ENCODE measurements at places on chromosomes 4 and X. TPM values are rescaled to one million over a fixed set of nuclear protein-coding genes. Genes with fewer than 3 reads are reported as not detected.

- peaks cover 11% of the 10 kb centered on the region for H3K4me1 ChIP-seq
- no peaks in the 10 kb centered on the region for H3K27me3 ChIP-seq
- H3K4me3 ChIP-seq = no peak overlapping the region
- no peak overlapping the region for H3K27ac ChIP-seq
- no peaks in the 10 kb centered on the region for H3K36me3 ChIP-seq
Measured at GRCh38 chr4:244471-244870, 60.8 kb downstream of the ZNF732 start.

Gene CXCL5
- not detected for total RNA-seq

- H3K27ac ChIP-seq = no peak overlapping the region
- no peaks in the 10 kb centered on the region for H3K4me1 ChIP-seq
- no peak for DNase-seq
- no peak overlapping the region for H3K4me3 ChIP-seq
- no peaks in the 10 kb centered on the region for H3K36me3 ChIP-seq
Measured at GRCh38 chrX:151564035-151564434, 560 bp downstream of the PASD1 start.

Gene AKAP14
- total RNA-seq = not detected

Gene MAGEC3
- not detected for total RNA-seq

Gene NDP
- total RNA-seq = not detected

DNA sequence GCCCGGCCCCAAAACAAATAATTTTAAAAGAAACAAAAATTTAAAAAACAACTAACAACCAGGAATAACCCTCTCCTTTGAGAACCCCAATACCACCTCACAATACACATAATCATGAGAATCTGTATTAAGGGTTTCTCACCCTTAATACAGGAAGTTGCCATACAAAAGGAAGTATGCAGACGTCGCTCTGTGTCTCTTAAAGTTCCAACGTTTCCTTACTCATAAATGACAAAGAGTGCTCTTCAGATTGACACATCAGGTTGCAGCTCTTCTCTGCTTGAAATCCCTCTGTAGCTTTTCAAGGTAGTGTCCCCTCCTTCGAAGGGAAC, 73.9 kb upstream of the IRF2 start:
- H3K27me3 ChIP-seq = no peaks in the 10 kb centered on the region
- H3K4me3 ChIP-seq = no peak overlapping the region
- no peak for DNase-seq
- no peaks in the 10 kb centered on the region for H3K4me1 ChIP-seq
- H3K27ac ChIP-seq = no peak overlapping the region

Gene TEX11
- not detected for total RNA-seq

Gene CT45A3
- total RNA-seq = not detected

- H3K4me3 ChIP-seq = no peak overlapping the region
- H3K36me3 ChIP-seq = no peaks in the 10 kb centered on the region
- no peak overlapping the region for H3K27ac ChIP-seq
- no peak for DNase-seq
- H3K4me1 ChIP-seq = no peaks in the 10 kb centered on the region
Measured at GRCh38 chrX:153620576-153620975, 21.6 kb upstream of the CCNQ start.

GRCh38 chr4:15270201-15270600, 157.6 kb upstream of the C1QTNF7 start:
- H3K27ac ChIP-seq = no peak overlapping the region
- no peaks in the 10 kb centered on the region for H3K27me3 ChIP-seq
- DNase-seq = no peak
- no peaks in the 10 kb centered on the region for H3K36me3 ChIP-seq
- H3K4me3 ChIP-seq = no peak overlapping the region

GRCh38 chr4:141727420-141727819, 91.0 kb downstream of the IL15 start:
- H3K27ac ChIP-seq = no peak overlapping the region
- no peaks in the 10 kb centered on the region for H3K36me3 ChIP-seq
- DNase-seq = no peak
- no peaks in the 10 kb centered on the region for H3K4me1 ChIP-seq
- H3K27me3 ChIP-seq = no peaks in the 10 kb centered on the region
- no peak overlapping the region for H3K4me3 ChIP-seq

DNA sequence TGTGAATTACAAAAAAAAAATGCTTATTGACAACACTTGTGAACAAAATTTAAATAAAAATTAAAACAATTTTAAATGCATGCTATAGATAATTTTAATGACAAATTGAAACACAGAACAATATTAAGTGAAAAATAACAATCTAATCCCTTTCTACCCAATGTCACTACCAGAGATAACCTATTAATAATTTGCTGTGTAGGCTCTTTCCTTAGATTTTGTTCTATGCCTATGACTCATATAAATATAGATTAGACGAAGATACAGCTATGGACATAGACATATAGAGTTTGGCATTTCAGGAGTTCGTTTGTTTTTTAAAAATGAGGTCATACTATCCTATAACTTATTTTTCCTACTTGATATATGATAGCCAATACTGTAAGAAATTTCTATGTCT, 18.1 kb downstream of the PLAC8 start:
- no peaks in the 10 kb centered on the region for H3K36me3 ChIP-seq
- H3K4me3 ChIP-seq = no peak overlapping the region
- no peak for DNase-seq
- H3K4me1 ChIP-seq = no peaks in the 10 kb centered on the region
- no peaks in the 10 kb centered on the region for H3K27me3 ChIP-seq

DNA sequence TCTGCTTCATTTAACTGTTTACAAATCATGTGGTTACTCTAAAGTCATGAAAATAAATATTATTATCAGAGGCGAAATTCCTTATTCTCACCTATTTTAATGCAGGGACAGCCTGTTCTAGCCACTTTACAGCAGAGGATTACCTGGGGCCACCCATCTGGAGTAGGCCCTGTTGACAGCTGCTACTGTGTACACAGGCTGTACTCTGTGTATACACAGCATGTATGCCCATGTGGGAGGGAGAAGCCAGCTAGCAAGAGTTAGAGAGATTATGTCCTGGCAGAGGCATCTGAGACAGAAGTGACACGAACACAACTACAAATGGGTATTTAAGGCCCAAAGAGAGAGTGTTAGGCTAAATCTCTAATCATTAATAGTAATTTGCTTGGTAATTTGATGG, 62.1 kb downstream of the GPRIN3 start:
- no peaks in the 10 kb centered on the region for H3K27me3 ChIP-seq
- no peaks in the 10 kb centered on the region for H3K4me1 ChIP-seq
- H3K36me3 ChIP-seq = no peaks in the 10 kb centered on the region
- H3K4me3 ChIP-seq = no peak overlapping the region
- no peak overlapping the region for H3K27ac ChIP-seq

Gene CXCL13
- total RNA-seq = not detected

GRCh38 chrX:31981546-31982062, 909.8 kb upstream of the FTHL17 start:
- no peak overlapping the region for H3K4me3 ChIP-seq
- H3K4me1 ChIP-seq = no peaks in the 10 kb centered on the region

Gene CABS1
- total RNA-seq = not detected

GRCh38 chrX:5870238-5870637, 358.4 kb downstream of the NLGN4X start:
- no peak for DNase-seq
- H3K27me3 ChIP-seq = no peaks in the 10 kb centered on the region
- H3K4me3 ChIP-seq = no peak overlapping the region
- H3K4me1 ChIP-seq = no peaks in the 10 kb centered on the region
- H3K27ac ChIP-seq = no peak overlapping the region
- H3K36me3 ChIP-seq = no peaks in the 10 kb centered on the region

DNA sequence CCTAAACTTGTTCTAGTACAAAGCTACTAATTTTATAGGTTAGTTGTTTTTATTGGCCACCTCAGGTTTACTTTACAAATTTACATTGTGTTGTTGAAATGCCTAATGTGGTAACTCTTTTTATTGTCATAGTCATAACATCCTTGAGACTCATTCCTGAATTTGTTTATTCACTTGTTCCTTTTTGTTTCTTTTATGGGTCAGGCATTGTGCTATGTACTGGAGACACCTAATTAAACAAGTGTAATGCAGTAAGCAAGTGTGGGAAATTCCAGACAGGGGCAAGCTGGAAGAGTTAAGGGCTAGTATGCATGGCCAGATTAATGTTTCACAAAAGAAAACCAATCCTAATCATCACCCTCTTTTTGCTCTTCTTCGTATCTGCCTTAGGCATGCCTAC, 30.5 kb upstream of the TTC29 start:
- DNase-seq = no peak
- no peaks in the 10 kb centered on the region for H3K27me3 ChIP-seq
- no peak overlapping the region for H3K4me3 ChIP-seq
- H3K4me1 ChIP-seq = no peaks in the 10 kb centered on the region

GRCh38 chrX:78687586-78687985, 28.5 kb upstream of the RTL3 start:
- H3K4me3 ChIP-seq = no peak overlapping the region
- H3K27me3 ChIP-seq = no peaks in the 10 kb centered on the region
- H3K4me1 ChIP-seq = no peaks in the 10 kb centered on the region
- no peak overlapping the region for H3K27ac ChIP-seq

GRCh38 chrX:67426946-67427345, 116.9 kb upstream of the AR start:
- H3K4me1 ChIP-seq = no peaks in the 10 kb centered on the region
- no peak for DNase-seq
- no peaks in the 10 kb centered on the region for H3K27me3 ChIP-seq
- no peaks in the 10 kb centered on the region for H3K36me3 ChIP-seq
- no peak overlapping the region for H3K27ac ChIP-seq

DNA sequence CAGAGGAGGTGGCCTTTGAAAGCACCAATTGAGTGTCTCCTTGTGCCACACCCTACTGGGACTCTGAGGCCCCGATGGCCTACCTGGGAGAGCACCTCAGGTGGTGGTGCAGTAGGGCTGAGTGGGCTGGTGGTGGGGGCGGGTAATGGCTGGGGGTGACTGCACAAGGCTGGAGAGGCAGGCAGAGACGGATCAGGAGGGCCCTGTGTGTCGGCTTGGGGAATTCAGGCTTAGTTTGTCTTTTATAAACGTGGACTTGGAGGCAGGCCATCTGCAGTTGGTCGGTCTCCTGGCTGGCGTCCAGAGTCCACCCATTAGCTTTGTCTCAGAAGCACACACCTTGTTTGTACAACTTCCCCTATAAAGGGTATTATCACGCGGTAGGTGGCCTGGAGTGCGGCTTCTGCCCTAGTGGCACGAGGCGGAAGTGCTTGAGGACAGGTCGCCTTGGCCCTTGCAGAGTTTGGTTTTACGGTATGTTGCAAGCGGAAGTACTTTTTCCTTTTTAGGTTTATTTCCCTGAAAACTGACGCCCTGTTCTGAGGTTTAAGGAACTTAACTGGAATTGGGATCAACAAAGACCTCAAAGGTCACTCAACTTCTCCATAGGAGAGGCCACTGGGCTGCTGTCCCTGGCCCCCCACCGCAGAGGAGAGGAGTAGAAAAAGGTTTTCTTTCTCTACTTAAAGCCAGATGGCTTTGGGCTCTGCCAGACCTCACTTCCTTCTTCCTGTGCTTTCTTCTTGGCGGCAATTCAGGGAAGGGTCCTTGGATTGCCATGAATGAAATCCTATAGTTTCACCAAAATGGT, 8.0 kb downstream of the TBC1D14 start:
- no peaks in the 10 kb centered on the region for H3K36me3 ChIP-seq
- H3K27ac ChIP-seq = peak overlapping the region; percentile 40
- H3K4me1 ChIP-seq = no peaks in the 10 kb centered on the region
- no peak overlapping the region for H3K4me3 ChIP-seq

DNA sequence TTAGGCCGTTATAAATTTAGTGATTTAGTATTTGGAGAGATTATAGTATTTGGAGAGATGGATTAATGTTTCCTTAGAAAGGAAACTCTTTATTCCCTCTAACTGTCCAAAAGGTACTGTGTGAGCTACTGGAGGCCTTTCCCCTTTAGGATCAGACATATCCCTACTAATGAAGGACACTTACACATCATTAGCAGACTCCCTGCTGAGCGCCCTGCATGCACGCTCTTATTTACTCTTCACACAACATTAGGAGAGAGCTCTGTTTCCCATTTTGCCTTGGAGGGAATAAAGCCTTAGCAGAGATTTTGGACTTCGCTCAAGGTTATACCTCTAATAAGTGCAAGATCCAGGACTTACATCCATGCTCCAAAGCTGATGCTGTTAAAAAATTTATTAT, 17.8 kb upstream of the STOX2 start:
- H3K27ac ChIP-seq = no peak overlapping the region
- no peaks in the 10 kb centered on the region for H3K4me1 ChIP-seq
- H3K27me3 ChIP-seq = no peaks in the 10 kb centered on the region
- no peak overlapping the region for H3K4me3 ChIP-seq

GRCh38 chr4:6916069-6916586, 6.5 kb downstream of the TBC1D14 start:
- peaks cover 30% of the 10 kb centered on the region for H3K4me1 ChIP-seq
- DNase-seq = peak; percentile 50
- no peaks in the 10 kb centered on the region for H3K36me3 ChIP-seq
- no peaks in the 10 kb centered on the region for H3K27me3 ChIP-seq
- peak overlapping the region; percentile 61 for H3K27ac ChIP-seq

Gene PDLIM3
- 568 TPM for total RNA-seq

DNA sequence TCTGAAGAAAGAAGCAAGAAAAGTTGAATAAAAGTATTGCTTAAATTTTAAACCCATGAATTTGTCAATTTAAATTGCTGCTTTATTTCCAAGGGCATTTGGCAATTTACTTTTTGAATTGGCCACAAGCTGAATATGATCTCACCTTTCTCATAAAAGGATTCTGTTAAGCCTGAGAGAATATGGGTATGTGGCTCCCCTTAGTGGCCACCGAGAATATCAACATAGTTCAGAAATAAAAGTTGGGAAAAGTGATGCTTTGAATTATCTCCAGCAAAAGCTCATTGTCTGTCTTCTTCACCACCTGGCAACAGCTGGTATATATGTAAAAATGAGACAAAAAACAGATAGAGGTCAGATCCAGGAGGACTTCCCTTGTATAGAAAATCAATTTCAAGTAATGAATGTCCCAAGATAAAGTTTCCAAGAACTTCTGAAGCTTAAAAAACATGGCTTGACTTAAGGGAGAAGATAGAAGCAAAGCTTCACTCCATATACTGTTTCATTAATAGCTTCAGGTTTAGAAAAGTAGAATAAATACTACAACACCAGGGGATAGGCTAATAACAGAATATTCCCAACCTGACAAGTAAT, 290.7 kb upstream of the FAM241A start:
- H3K4me3 ChIP-seq = no peak overlapping the region
- H3K27me3 ChIP-seq = no peaks in the 10 kb centered on the region
- no peaks in the 10 kb centered on the region for H3K36me3 ChIP-seq

- H3K36me3 ChIP-seq = no peaks in the 10 kb centered on the region
- DNase-seq = no peak
- H3K27ac ChIP-seq = no peak overlapping the region
- H3K4me3 ChIP-seq = no peak overlapping the region
- no peaks in the 10 kb centered on the region for H3K27me3 ChIP-seq
Measured at GRCh38 chrX:12007881-12008280, 130.4 kb upstream of the FRMPD4 start.
